Cerebellar nuclear complex (tissue), 1 donor: ENCODE measurements at places on chromosomes 13 and 19.

DNA sequence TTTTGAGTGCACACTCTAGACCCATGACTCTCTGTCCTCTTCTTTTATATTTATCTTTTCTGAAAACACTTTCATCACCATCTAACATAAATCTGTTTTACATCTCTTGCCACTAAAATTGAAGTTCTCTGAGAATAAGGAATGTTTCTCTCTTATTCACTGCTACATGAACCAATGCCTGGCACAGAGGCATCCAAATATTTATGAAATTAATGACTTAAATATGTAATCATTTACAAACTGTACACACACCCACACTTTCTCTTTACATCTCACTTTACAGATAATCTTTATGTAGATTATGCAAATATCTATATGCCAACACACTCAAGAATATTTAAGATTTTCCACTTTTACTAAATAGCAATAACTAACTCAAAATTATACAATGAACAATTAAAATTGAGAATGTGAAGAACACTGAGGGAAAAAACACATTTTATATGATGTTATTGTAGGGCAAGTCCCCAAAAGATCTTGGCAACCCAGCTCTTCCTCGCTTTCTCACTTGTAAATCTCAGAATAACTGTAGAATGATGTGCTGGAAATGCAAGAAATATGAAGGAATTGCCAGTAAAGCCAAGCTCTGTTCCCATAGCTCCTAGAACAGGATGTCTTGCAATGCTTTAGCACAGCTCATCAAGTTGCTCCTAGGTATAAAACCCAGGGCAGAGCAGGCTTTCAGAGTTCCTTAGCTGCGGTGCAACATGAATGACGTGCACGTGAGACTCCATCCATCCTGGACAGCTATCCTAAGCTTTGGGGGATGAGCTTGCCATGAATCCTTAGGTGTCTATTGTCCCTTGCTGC, 50.7 kb downstream of the UGGT2 start:
- no peak for DNase-seq

GRCh38 chr19:31597616-31598015, 248.4 kb upstream of the TSHZ3 start:
- DNase-seq: no peak

DNA sequence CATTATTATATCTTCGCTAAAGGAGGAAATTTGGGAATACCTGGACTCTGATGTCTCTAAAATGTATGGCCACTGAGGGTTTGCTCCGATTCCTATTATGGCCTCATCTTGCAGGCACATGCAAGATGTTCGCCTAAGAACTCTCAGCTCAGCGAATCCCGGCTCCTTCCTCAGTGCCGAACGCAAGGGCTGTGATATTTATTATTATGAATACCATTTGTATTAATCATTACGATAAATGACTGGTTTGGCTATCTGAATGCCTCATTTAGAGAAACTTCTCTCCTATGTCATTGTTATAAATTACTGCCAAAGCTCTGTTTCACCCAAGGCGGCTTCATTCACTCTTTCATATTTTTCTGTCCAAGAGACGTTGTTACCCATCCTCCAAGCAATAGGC, 369.7 kb upstream of the TSHZ3 start:
- DNase-seq: no peak

DNA sequence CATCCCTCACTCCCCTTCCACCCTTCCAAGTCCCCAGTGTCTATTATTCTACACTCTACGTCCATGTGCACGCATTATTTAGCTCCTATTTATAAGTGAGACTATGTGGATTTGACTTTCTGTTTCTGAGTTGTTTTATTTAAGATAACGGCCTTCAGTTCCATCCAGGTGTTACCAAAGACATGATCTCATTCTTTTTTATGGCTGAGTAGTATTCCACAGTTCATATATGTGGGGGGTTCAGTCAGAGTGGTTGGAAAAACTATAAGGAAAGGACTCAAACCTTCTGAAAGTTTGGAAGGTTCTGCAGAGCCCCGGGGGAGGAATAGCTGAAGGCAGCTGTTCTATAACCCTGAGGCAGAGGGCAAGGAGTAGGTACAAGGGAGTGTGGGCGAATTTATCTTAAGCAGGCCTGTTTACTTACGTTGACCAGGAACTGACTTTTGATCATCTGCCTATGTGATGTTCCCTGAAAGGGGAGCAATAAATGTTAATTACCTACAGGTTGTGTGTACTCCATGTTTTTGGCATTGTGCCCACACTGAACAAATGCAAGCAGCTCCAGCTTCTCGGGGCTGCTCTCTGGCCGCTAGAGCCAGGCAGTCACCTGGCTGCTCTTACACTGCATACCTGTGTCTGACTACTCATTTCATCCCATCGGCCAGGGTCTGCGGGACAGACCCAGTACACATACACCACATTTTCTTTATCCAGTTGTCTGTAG, 13.5 kb upstream of the ADGRE1 start:
- DNase-seq: no peak

DNA sequence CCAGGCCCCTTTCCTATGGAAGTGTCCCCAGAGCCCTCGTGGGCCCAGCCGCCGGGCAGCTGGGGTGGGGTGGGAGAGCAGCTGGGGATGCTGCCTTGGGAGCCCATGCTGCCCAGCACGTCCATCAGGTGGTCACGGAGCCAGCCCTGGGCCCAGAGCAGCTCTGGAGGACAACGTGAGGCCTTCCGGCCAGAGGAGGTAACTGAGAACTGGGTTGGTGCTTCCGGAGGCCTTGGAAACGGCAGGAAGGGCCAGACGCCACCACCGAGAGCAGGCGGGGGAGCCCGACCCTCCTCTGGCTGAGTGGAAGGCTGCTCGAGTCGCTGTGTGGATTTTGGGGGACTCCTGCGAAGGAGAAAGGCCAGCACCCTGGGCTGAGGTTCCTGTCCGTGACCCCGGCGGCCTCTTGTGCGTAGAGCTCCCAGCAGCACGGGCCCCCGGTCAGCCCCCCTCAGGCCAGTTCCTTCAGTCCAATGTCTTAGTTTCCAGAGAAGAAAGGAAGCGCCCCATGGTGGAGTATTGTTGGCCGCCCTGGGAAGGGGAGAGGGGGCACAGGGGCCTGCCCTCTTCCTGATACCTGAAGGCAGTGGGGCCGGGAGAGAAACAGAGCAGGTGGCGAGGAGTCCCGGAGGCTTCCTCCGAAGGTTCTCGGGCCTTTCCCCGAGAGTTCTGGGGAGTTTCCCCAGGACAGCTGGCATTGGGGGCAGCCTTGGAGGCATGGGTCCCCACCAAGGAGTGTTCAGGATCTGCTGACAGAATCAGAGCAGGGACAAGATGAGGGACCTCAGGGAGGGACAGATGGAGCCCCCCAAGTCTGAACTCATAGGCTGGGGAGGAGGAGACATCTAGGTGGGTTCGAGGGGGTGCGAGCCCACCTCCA, 68.8 kb downstream of the MLLT1 start:
- DNase-seq: no peak

GRCh38 chr13:94513026-94513425, 33.5 kb upstream of the DCT start:
- DNase-seq: no peak

- DNase-seq: no peak
Measured at GRCh38 chr19:8445488-8446001, 770 bp downstream of the HNRNPM start.

DNA sequence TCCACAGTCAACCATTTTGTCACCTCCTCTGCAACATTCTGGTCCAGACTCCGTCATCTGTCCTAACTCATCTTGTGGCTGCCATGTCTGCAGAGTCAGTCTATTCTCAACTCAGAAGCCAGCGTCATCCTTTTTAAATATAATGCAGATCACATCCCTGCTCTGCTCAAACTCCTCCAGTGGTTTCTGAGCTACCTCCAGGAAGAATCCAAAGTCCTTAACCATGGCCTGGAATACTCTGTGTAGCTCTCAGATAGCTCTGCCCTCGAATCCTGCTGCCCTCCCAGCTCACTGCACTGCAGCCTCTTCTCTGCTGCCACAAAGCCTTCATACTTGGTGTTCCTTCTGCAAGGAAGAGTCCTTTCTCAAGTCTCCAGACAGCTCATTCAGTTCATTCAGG, 190.8 kb downstream of the FOXO1 start:
- no peak for DNase-seq

DNA sequence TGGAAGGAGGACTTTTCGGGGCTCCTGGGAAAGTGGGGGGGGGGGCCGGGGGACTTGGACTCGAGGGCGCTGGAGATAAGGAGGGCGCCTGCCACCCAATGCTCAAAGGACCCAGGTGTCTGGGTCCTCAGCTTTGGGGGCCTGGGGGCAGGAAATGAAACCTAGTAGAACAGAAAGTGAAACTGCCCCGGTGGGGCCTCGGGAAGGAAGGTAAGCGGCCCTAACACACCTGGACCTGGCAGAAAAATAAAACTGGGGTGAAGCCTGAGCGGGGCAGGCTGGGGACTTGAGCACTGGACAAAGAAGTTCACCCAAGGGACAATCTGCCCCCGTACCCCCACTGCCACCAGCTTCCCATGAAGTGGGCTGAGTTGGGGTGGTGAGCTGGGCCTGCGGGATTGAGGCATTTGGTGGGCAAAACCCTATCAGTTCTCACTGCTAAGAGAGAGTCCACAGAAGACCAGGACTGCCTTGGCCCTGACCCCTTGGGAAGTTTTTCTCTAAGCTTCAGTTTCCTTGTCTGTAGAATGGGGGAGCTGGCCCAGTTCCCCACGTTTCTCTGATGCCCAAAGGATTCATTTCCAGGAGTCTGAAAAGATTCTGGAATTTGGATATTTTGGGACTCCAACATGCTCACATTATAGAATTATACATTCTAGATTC, 2.3 kb downstream of the PRKD2 start:
- DNase-seq: no peak

- no peak for DNase-seq
Measured at GRCh38 chr19:17086120-17086519, 10.5 kb downstream of the MYO9B start.

DNA sequence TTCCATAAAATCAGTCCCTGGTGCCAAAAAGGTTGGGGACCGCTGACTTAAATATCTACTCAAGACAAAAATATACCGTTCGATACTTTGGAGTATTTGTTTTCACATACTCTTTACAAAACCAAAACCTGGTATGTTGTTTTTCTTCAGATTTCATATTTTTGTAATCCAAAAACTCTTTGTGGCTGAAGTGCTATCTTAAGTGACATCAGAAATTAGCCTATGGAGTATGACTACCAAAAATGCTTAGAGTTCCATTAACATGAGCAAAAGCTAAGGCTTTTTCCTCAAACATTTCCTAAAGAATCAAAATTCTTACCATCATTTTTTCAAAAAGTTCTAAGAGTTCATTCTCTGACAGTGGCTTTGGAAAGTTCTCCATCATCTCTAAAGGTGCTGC, 52.0 kb downstream of the DIAPH3 start:
- DNase-seq: no peak

- no peak for DNase-seq
Measured at GRCh38 chr13:40540328-40541044, 126.0 kb downstream of the FOXO1 start.

DNA sequence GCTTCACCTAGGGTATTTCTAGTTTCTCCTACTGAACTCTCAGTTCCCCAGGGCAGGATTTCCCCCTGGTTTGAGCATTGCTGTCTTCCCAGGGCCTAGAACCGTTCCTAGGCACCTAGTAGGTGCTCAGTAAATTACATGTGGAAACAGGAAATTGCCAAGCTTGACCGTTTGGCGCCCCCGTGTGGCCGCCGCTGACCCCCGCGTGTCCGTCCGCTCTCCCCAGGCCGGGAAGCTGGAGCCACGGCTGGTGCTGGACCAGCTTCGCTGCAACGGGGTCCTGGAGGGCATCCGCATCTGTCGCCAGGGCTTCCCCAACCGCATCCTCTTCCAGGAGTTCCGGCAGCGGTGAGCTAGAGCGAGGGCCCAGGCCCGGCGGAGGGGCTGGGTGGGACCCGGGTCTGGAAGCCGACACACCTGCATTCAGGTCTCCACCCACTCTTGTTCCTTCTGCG, 55.5 kb downstream of the MYH14 start:
- DNase-seq: no peak
